Stimulated activated CD4-positive, alpha-beta T cell treated with anti-CD3 and anti-CD28 coated beads, Interleukin-12 subunit alpha, Interleukin-12 subunit beta, amount 100 ng/mL, for 48 hours (primary cell): ENCODE measurements at places on chromosomes 4 and X.

DNA sequence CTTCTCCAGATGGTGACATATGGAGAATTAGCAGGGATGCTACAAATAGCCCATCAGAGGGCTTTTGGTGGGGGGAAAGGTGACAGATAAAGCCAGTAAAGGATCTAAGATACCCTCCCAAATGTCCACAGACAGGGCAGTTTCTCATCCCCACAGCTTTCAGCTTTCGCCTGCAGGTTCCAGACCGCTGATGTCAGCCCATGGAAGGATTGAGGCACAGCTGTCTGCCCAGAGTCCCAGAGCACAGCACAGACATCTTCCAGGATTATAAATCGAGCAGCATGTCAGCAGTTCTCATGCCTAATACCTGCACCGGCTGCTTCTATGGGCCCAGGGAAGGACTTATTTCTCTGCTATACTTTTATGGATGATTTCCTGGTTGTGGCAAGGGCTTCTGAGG lies 96.7 kb upstream of the MXRA5 start:
- no peak for DNase-seq

DNA sequence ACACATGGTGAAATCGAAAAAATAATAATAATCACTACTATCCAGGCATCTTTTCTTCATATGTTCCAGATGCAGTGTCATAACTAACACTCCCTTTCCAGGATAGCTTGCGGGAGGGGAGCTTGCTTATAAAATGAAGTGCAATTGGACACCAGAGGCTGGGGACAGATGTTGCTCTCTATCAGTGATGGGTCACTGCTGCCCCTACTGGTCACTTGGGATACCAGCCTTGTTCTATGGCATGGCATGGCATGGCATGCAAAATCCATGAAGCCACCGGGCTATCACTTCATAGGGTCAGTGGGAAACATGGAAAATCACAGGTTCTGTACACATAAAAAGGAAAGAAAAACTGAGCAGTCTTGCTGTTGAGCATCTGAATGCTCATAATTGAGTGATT lies 168.1 kb downstream of the GLRA2 start:
- DNase-seq = peak; percentile 34

- no peak for DNase-seq
Observed at GRCh38 chr4:166972071-166972470, 262.2 kb downstream of the SPOCK3 start.

DNA sequence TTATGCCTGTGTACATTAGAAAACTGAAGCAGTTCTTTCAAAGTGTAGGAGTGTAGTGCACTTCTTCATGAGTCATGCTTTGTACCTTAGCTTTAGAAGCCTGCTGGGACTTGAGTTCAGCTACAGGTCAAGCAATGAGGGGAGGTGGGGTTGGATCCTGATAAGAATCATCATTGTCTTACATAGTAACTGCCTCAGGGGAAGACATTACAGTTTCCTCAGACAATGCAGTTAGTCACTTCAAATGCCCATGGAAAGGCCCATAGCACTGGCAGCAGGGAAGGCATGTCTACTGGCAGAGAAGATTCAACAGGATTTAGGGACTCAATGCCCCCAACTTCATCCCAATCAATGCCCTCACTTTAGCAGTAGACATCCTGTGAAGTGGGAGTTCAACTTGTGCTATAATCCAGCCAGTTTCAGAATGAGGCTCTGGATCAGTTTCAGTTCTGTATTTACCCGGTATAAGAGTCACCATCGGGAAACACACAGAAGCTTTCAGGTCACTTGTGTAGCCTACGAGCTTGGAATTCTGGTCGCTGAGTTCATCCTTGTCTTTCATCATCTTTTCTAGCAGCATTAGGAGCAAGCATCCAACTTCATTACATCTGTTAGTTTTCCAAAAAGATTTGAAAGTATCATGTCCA lies 1216.5 kb downstream of the RAPGEF2 start:
- no peak for DNase-seq

- DNase-seq = no peak
Observed at GRCh38 chrX:8067754-8068462, 103.2 kb downstream of the VCX2 start.
